ENCODE measurements at places on chromosomes 4 and X.

DNA sequence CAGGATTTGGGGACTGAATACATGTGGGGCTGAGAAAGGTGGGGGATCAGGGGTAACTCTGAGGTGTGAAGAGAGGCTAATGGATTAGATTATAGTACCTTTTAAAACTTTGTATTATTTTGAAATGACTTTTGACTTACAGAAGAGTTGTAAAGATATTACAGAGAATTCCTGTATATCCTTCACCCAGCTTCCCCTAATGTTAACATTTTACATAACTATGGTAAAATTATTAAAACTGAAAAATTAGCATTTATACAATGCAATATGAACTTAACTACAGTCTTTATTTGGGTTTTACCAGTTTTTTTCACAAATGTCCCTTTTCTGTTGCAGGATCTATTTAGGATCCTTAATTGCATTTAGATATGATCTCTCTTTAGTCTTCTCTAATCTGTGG lies 57.4 kb downstream of the TMEM164 start:
- no peak for DNase-seq

GRCh38 chr4:102047616-102048015 lies 257.1 kb downstream of the BANK1 start:
- DNase-seq, result no peak

- DNase-seq, result no peak
Observed at GRCh38 chr4:26288355-26288909, 32.4 kb upstream of the RBPJ start.

DNA sequence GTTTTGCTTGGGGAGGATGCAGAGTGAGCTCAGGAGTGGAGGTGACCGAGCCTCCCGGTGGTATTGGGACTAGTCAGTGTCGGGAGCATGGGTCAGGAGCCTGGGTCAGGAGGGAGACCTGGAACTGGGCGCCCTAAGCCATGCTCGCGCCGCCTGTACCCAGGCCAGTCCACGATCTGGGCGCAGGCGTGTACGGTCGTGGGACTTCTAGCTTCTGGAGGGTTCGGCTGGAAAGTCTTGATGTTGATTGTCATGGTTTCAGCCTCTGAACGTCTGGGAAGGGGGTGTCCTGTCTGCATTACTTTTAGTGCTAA lies 244 bp downstream of the EIF2S3 start:
- no peak for DNase-seq

DNA sequence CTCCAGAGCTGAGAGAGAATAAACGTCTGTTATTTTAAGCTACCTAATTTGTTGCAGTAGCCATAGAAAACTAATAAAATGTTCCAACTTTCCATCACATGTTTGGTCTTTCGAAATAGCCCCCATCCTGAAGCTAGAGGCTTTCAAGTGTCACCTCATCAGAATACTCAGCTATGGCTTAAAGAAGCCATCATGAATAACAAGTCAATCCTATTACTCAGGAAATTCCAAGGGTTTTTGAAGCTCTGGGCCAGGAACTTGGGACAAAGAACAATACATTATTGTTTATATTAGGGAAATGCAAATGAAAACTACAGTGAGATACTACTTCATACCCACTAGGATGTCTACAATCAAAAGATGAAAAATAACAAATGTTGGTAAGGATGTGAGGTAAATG lies 42.2 kb downstream of the TBCK start:
- DNase-seq, result no peak

DNA sequence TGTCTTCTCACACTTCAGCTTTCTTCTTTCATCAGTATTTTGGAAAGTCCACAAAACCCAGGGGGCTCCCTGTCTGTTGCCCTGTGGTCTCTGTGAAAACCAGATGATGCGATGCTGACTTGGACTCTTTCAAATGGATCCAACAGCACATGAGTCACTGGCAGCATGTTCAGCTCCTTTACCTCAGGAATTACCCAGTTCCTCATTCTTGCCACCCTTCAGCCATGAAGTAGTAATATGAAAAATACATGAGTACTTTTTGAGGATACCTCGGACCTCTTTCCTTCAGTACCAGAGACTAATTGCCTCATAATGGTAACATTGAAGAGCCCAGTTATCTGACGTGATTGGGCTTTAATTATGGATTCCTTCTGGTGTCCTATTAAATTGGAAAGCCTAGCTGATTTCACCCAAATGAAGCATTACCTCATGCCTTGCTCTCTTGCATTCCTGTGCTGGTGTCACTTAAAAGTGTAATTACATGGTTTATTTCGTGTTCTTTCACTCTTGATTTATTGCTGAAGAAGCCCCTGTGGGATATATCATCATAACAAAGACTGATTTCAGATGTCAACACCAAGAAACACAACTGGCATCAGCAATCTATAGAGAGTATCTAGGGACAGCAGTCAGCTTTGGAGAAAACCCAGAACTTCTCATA lies 63.4 kb downstream of the NFKB1 start:
- no peak for DNase-seq

- DNase-seq, result no peak
Observed at GRCh38 chrX:18286322-18286831, 65.7 kb upstream of the BEND2 start.

- no peak for DNase-seq
Observed at GRCh38 chr4:10875144-10875799, 190.7 kb upstream of the CLNK start.

GRCh38 chr4:170057866-170058265 lies 31.7 kb upstream of the MFAP3L start:
- no peak for DNase-seq

- no peak for DNase-seq
Observed at GRCh38 chr4:139660568-139661043, 5.0 kb upstream of the MGST2 start.

DNA sequence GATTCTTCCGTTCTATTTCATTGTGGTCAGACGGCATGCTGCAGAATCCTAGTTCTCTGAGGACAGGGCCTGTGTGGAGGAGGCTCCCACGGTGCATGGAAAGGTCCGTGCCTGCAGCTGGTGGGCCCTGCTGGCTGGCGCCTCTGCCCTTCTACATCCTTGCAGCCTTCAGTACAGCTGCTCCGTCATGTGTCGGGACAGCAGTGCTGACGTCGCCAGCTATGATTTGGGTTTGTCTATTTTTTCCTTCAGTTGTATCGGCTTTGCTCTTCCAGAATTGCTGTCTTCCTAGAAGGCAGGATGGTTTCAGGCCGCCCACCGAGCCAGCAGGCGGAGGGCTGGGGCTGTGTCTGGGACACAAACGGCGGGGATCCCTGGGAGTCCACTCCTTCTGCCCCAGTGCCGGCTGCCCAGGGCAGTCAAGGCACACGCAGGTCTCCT lies 32.1 kb upstream of the CPLX1 start:
- no peak for DNase-seq

DNA sequence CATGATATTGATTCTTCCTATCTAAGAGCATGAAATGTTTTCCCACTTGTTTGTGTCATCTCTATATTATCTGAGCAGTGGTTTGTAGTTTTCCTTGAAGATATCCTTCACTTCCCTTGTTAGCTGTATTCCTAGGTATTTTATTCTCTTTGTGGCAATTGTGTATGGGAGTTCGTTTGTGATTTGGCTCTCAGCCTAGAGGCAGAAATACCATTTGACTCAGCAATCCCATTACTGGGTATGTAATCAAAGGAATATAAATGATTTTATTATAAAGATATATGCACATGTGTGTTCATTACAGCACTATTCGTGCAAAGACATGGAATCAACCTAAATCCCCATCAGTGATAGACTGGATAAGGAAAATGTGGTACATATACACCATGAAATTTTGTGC lies 172.7 kb upstream of the IL15 start:
- DNase-seq, result no peak

- DNase-seq, result no peak
Observed at GRCh38 chr4:185404031-185404430, 7.4 kb downstream of the ANKRD37 start.

DNA sequence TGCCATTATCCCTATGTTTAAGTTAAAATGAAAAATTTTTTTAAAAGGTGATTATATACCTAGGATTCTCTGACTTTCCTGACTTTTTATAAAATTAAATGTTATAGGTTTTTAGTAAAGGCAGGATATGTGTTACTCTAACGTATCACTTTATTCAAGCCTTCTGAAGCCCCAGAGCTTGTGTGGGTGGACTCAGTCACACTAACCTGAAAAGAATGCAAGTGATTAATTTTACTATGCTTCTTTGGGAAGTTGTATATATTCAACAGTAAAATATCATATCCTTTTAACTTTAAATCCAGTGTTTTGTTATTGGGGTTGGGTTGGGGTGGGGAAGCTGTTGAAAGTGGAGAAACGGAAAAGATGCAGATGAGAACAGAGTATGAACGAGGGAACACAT lies 22.8 kb downstream of the PDLIM3 start:
- DNase-seq, result no peak

- DNase-seq, result no peak
Observed at GRCh38 chr4:98891478-98892337, 37.2 kb downstream of the EIF4E start.

- DNase-seq, result no peak
Observed at GRCh38 chr4:90318193-90318592, 191.0 kb downstream of the CCSER1 start.

- no peak for DNase-seq
Observed at GRCh38 chr4:124697441-124697840, 15.1 kb downstream of the ANKRD50 start.

DNA sequence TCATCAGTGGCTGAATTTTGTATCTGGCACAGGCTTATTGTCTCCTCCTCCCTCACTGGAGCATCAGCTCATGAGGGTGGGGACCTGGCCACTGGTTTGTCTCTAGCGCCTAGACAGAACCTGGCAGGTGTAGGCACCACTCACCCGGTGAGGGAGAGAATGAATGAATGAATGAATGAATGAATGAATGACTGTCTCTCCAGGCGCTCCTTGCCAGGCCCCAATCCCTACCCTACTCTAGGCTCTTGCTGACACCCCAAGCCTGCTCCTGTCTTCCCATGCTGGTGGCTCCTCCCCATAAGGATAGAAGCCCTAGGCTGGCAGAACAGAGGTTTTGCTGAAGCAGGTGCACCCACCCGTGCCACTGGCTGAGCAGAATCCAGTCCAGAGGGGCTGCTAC lies 41.3 kb upstream of the GRPEL1 start:
- DNase-seq, result no peak

DNA sequence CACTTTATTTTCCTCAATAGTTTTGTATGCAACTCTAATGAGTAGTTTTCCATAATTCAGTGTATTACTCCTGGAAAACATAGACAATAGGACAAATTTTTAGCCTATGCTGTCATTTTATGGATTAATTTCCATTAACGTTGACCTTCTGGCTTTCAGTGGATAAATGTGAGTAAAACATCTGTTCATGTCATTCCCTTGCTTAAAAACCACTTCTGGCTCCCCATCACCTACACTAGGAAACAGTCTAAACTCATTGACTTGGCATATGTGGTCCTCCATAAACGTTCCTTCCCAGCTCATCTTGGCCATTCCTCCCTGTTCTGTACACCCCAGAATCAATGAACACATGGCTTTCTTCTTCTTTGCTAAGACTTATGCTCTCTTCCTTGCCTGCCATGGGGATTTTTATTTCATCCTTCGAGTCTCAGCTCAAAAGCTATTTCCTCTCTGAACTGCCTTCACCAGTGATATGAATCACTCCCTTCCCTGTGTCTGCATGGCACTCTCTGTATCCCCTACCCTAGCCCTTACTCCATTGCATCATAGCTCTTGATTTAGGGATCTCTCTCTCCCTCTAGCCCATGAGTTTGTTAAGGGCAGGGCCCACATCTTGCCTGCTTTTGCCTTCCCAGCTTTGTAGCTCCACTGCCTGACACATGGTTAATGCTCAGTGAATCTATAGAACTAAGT lies 34.8 kb downstream of the DOCK11 start:
- no peak for DNase-seq

Data from colonic mucosa (tissue), 4 donors.